ENCODE measurements at places on chromosomes 11 and 22.
A peak's percentile ranks its signal among the peaks of the same experiment; 100 is the strongest.

- DNase-seq, result no peak
Observed at GRCh38 chr22:35467681-35468434, 67.9 kb downstream of the MCM5 start.

DNA sequence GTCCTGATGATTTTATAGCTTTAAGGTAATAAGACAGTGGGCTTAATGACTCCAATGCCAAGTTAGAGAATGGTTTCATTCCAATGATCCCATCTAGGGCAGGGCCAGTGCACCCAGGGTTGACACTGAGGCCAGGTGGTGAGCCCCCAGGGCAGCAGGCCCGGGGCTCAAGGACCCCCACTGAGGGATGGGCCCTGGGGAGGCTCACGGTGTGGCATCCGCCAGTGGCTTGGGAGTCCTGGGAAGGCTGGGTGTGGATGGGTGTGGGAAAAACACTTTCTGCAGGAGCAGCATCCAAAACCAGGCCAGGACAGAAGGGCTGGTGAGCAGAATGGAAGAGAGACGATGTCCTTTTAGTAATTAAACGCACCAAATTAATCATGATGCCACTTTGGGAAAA lies 626.3 kb downstream of the TBC1D22A start:
- DNase-seq, result no peak

GRCh38 chr11:68380786-68381622 lies 68.6 kb downstream of the LRP5 start:
- DNase-seq, result no peak

GRCh38 chr11:18171377-18172000 lies 1.1 kb upstream of the MRGPRX4 start:
- DNase-seq, result no peak

GRCh38 chr11:107307991-107308390 lies 149.6 kb downstream of the CWF19L2 start:
- no peak for DNase-seq

DNA sequence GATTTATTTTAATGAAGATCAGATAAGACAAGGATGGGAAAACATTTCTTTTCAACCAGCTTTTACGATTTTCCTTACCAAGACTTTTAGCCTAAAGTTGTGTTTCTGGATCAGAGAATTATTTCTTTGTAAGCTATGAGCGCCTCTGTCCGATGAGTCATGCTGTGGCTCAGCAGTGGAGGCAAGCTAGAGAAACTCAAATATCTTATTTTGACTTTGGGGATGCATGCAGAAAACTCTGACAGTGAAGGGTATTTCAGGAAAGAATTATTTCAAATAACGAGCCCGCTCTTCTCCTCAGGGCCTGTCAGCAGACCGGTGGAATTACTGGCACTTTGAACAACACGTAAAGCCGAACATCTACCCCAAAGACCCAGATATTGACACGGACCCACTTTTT lies 77.9 kb upstream of the OR5AK2 start:
- no peak for DNase-seq

- no peak for DNase-seq
Observed at GRCh38 chr22:22933807-22934542, 46.4 kb downstream of the IGLL5 start.

- DNase-seq, result peak; percentile 36
Observed at GRCh38 chr11:128830290-128831173, 36.6 kb downstream of the KCNJ1 start.

DNA sequence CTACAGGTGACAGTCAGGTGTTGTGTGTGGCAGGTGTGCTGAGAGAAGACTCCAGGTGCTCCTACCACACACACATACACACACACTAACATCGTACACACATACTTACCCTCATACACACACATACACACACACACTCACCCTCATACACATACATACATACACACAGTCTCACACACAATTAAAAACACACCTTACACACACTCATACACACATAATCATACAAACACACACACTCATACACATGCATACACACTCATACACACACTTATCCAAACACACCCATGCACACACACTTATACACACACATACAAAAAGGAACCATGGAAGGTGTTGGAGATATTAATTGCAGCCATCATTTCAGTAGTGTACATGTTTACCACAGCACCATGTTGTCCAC lies 4.6 kb downstream of the KRTAP5-3 start:
- DNase-seq, result no peak

DNA sequence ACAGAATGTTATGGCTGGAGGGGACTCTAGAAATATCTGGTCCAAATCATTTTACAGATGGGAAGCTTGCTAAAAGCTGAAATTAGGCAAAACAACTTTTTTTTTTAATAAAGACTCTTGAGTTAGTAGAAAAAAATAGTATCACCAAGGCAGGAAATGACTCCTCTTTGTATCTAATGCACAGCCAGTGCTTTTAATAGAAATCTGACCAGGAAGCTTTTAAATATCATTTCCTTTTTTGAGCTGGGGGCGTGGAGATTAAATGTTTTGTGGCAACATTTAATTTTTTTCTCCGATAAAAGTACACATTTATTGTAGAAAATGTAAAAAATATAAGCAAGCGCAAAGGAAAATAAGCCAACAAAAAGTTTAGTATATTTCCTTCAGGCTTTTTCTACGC lies 22.5 kb downstream of the TRAF6 start:
- DNase-seq, result no peak

Data from activated CD4-positive, alpha-beta T cell treated with anti-CD3 and anti-CD28 coated beads, Interleukin-2, Interleukin-6, amounts not matched to agents 100 ng/mL and 50 ng/mL, durations not matched to agents 16 hours and 8 hours (primary cell).